ENCODE measurements at places on chromosomes 3 and 15.

- DNase-seq = no peak
Measured at GRCh38 chr3:18390024-18390660, 35.0 kb downstream of the SATB1 start.

DNA sequence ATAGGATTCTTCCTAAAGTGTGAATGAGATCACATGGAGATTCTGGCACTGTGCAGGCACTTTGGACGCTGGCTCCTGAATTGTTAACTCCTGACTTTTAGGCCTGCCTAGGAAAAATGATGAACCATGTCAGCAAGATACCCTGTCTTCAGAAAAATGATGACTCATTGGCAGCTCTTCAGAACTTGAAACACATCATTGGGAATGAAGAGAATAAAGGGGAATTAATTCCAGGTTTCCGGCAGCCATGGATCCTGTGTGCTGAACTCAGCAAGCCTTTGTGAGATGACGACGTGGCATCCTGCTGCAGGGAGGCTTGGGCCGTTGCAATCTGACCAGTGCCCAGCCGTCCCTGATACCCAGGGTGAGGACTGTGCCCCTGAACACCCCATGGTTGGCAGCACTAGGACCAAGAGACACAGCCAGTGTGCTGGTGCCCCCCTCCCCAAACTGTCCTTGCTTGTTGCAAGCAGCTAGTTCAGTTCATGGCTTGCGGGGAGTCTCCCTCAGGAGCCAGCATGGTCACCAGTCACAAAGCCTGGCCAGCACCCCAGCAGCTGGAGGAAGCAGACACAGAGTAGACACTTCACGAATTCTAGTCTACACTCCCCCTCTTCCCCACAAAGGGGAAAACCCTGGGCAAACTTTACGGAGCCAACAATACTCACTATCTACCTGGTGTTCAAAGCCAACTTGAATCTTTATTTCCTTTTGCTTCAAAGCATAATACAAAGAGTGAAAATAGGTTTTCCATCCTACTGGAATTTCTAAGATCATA, 7.8 kb upstream of the LIPC start:
- DNase-seq = no peak

GRCh38 chr15:95718441-95718840, 612.1 kb upstream of the NR2F2 start:
- no peak for DNase-seq

- peak; percentile 33 for DNase-seq
Measured at GRCh38 chr3:178684881-178685590, 148.8 kb downstream of the KCNMB2 start.

DNA sequence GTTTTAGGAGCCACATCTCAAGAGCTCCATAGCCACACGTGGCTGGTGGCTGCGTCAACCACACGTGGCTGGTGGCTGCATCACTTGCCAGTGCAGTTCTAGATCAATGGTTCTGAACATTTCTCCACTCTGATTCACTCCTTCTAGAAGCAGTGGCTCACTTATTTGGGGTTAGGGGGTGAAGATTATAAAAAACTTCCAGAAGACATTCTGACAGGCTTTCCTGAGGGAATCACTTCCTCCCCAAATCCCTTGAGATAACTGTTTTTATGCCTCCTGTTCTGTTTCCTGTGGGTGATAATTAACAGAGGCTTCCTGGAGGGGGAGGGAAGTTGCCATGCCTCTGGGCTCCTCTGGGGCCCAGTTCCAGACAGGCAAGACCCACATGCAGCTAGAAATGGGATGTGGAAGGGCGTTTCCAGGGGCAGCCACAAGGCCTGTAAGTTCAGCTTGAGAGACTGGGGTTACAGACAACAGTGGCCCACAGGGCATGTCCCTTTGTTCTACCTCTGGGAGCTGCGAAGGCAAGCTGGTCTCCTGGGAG, 23.6 kb downstream of the HEG1 start:
- DNase-seq = peak; percentile 49

DNA sequence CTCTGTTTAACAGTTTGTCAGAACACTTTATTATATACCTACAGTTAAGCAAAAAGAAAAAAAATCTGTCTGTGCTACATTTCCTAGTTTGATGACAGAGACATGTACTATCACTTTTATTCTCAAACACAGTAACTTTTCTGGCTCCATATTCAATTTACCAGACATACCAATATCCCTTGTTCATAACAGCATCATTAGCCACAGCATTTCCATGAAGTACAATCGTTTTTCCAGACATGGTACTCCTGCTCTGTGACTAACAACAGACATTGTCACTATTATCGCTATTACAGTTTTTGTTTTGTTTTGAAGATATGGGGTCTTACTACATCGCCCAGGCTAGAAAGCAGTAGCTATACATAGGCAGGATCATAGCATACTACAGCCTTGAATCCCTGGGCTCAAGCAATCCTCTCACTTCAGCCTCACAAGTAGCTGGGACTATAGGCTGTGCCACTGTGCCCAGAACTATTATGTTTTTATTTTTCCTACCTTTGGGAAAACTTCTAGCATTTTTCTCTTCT, 14.5 kb downstream of the TFDP2 start:
- DNase-seq = no peak
